ENCODE measurements at places on chromosomes 5 and 9. TPM values are rescaled to one million over a fixed set of nuclear protein-coding genes. Genes with fewer than 3 reads are reported as not detected.

STX17 gene
- total RNA-seq, result 21.4 TPM

WDR55 gene
- 53.9 TPM for total RNA-seq

TTC39B gene
- total RNA-seq, result 10.2 TPM

GIN1 gene
- total RNA-seq, result 6.2 TPM

ARID3C gene
- total RNA-seq, result under 0.01 TPM

SLC1A1 gene
- total RNA-seq, result 117 TPM

PLAC8L1 gene
- not detected for total RNA-seq

IL4 gene
- not detected for total RNA-seq
